ENCODE measurements at places on chromosomes 16 and 17. TPM values are rescaled to one million over a fixed set of nuclear protein-coding genes. Genes with fewer than 3 reads are reported as not detected.

DNA sequence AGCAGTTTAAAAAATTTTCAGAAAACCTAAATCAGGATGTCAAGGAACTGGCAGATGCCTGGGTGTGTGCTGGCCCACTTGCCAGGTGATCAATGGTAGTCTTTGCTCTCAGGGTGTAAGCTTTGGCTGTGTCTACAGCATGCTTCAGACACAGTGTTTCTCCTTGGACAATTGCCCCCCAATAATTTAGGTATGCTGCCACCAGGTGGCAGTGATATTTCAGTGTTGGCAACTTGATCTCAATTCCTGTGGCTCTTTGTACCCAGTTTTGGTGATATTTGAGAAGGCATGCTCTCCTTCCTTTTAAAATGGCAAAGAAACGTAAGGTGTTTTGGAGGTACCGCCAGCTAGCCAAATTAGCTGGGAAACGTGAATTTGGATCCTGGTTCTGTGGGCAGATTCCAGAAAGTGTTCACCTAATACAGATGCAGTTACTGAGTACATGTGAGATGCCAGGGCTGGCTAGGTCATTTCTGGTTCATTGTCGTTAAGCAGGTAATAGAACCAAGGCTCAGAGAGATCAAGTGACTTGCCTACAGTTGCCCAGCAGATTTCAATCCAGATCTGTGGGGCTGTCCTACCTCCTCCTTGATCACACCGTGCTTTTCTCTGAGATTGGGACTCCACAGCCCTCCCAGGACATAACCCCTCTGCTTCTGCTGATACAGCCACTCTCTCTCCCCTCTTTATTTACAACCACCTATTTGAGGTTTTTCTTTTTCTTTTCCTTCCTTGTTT lies 155.6 kb upstream of the PLCG2 start:
- H3K4me3 ChIP-seq, result no peak overlapping the region
- no peak overlapping the region for H3K27ac ChIP-seq
- no peaks in the 10 kb centered on the region for H3K27me3 ChIP-seq

DNA sequence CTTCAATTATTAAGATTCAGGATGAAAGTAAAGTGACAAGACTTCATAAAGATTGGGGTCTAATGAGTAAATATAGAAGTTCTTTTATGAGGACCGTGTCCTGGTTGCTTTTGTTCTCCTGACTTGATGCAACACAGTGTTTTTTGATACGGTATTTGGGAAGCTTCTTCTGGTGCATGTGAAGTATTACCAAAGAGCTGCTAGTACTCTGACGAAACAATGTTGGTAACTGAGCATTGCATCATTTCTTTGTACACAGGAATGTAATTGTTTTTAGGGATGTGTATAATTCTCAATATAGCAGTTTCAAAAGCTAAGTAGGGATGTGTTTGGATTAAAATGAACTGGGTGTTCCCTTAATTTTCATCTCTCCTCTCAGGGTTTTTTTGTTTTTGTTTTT lies 15.9 kb downstream of the KPNB1 start:
- H3K27ac ChIP-seq, result no peak overlapping the region
- no peak overlapping the region for H3K4me3 ChIP-seq
- DNase-seq, result no peak
- H3K27me3 ChIP-seq, result no peaks in the 10 kb centered on the region

BCL6B gene
- 1.3 TPM for total RNA-seq

- H3K4me1 ChIP-seq, result no peaks in the 10 kb centered on the region
- no peak overlapping the region for H3K27ac ChIP-seq
- H3K27me3 ChIP-seq, result no peaks in the 10 kb centered on the region
- H3K4me3 ChIP-seq, result no peak overlapping the region
- no peak for DNase-seq
Measured at GRCh38 chr16:76882105-76882504, 308.9 kb upstream of the MON1B start.

DNA sequence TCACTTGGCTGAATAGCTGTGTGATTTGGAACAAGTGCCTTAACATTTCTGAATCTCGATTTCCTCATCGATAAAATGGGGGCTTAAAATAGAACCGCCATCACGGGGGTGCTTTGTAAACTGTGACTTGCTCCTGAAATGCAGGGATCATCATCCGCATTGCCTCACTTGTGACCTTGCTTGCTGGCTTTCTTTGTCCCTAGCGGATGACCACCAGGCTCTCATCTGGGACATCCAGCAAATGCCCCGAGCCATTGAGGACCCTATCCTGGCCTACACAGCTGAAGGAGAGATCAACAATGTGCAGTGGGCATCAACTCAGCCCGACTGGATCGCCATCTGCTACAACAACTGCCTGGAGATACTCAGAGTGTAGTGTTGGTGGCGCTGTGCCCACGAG lies 11.9 kb upstream of the TACO1 start:
- no peaks in the 10 kb centered on the region for H3K27me3 ChIP-seq
- no peak for DNase-seq
- H3K27ac ChIP-seq, result no peak overlapping the region
- peaks cover 53% of the 10 kb centered on the region for H3K36me3 ChIP-seq
- no peaks in the 10 kb centered on the region for H3K4me1 ChIP-seq
- H3K4me3 ChIP-seq, result no peak overlapping the region

DNA sequence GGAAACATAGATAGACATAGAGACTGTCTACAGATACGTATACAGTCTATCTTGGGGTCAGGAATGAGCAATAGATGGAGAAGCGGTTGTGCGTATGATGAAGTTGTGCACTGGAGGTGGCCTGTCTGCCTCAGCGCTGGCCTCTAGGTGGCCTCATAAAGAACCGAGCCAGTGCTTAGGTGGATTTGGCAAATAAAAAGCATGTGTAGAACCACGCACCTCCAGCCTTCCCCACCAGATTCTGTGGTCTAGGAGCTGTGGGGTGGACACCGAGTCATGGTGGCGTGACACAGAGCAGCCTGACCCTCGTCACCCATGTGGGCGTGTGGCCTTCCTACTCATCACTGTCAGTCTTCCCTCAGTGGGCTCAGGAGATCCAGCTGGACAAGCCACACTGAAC lies 34.0 kb downstream of the PGS1 start:
- no peak overlapping the region for H3K27ac ChIP-seq
- H3K4me3 ChIP-seq, result no peak overlapping the region
- no peaks in the 10 kb centered on the region for H3K27me3 ChIP-seq
- H3K4me1 ChIP-seq, result peaks cover 4% of the 10 kb centered on the region
- H3K36me3 ChIP-seq, result peaks cover 54% of the 10 kb centered on the region

ETV4 gene
- total RNA-seq, result 51.1 TPM

GRCh38 chr16:22694887-22695382 lies 119.0 kb upstream of the HS3ST2 start:
- no peaks in the 10 kb centered on the region for H3K27me3 ChIP-seq
- no peak overlapping the region for H3K4me3 ChIP-seq
- H3K27ac ChIP-seq, result no peak overlapping the region

ABCC12 gene
- 1.1 TPM for total RNA-seq

Measured in endodermal cell (in vitro differentiated cells).